ENCODE measurements at places on chromosomes 3 and 15.

DNA sequence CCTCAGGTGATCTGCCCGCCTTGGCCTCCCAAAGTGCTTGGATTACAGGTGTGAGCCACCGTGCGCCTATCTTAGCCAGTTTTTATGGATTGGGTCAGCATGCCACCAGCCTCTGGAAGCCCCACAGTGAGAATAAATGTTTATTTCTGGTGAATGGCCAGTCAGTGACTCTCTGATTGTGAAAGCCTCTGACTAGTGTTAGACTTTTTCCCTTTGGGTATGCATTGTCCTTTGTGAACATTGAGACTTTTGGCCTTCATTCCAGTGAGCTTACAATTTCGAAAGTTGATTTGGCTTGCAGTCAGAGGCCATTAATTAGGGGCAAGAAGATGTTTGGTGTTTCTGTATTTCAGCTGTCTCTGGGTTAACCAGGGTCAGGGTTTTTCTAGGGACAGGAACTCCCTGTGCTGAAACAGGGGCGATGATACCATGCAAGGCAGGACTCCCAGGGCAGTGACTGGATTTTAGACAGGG is 274.5 kb upstream of the C2CD4B start:
- DNase-seq = no peak

DNA sequence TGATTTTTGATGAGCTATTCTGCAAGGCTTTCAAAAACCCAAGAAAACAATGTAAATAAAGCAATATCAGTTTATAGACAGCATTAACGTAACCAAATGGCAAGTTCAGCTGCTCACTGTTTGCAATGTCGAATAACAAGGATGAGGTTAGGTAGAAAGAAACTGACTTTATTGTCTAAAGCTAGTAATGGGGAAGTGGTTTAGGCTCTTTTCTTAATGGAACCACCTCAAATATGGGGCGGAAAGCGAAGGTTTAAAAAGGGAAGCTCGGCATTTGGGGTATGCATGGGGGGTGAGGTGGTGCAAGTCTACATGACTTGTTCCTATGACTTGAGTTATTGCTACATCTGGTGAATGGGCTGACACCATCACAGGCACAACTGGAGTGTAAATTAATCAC is 1060.2 kb downstream of the NSUN3 start:
- DNase-seq = no peak

GRCh38 chr15:81024936-81025335 is 24.2 kb downstream of the TLNRD1 start:
- DNase-seq = no peak

- no peak for DNase-seq
These were observed 3.4 kb upstream of the HHLA2 start for GRCh38 chr3:108292905-108293328.

GRCh38 chr3:142844339-142844977 is 44.4 kb downstream of the PCOLCE2 start:
- DNase-seq = no peak

DNA sequence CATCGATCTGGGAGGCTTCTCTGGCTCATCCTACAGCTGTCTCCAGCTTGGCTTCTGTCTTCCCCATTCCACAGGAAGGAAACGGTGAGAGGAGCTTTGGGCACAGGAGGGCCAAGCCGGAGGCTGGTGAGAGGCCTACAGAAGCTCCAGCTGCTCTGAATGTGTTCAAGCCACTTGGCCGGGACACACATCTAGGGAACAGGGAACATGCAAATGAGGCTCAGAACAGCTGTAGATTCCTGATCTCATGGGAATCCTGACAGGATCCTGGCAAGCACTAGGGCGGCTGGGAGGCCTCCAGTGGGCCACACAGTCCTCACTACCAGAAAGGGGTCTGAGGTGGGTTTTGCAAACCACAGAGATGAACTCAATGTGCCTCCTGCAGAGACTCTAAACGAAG is 13.7 kb downstream of the SEMA5B start:
- no peak for DNase-seq

DNA sequence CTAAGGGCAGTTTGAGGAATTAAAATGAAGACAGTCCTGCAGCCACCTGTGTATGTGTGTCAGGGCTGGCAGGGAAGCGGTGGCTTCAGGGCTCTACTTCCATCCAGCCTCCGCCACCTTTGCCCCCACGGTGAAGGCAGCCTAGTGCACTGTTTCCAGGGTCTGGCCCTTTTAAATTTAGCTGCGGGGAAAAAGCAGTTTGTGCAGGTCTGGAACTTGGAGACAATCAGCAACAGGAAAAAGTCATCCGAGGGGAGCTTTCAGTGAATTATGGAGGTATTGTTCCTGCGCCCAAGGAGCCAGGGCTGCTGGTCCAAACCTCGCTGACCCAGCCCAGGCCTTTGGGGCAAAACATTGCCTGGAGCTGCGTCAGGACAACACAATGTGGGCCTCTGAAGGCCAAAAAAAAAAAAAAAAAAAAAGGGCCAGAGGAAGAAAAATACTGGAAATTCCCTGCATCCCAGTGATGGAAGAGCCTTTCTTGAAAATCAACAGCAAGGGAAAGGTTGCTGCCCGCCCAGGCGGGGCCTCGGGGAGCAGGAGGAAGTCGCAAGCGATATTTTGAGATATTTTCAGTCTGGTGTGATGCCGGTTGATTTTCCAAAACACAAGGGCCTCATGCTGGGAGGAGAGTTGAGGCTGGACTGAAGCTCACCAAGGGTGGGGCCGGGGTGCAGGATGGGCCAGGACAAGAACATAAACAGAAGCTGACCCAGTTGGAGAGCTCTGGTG is 25.5 kb upstream of the FGD5 start:
- no peak for DNase-seq

DNA sequence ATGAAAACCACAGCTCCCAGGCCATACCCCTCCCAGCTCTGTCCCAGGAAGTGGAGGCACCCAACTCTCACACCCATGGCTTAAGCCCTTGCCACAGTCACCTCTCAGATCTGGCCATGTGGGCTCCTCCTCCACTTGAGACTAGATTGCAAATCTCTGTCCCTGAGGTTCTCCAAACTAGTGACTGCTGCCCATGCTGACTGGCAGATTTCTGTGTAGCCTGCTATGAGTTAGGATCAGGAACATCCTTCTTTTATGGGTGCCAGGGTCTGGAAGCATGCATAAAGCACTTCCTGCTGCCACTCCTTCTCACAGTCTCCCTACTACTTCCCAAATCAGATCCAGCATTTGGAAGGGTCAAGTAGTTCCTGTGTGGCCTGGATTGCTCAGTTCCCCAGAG is 59.6 kb upstream of the GOLIM4 start:
- no peak for DNase-seq

DNA sequence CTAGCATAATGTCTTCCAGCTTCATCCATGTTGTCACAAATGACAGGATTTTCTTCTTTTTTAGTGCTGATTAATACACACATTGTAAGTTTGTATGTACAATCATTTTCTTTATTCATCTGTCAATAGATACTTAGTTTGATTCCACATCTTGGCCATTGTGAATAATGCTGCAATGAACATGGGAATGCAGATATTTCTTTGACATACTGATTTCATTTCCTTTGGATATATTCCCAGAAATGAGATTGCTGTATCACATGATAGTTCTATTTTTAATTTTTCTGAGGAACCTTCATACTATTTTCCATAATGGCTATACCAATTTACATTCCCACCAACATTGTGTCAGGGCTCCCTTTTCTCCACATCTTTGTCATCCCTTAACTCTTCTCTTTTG is 117.9 kb downstream of the MEIS2 start:
- no peak for DNase-seq

- no peak for DNase-seq
These were observed 97.4 kb downstream of the DTWD1 start for GRCh38 chr15:49718234-49718633.

GRCh38 chr15:57772223-57772957 is 65.9 kb downstream of the POLR2M start:
- DNase-seq = no peak

DNA sequence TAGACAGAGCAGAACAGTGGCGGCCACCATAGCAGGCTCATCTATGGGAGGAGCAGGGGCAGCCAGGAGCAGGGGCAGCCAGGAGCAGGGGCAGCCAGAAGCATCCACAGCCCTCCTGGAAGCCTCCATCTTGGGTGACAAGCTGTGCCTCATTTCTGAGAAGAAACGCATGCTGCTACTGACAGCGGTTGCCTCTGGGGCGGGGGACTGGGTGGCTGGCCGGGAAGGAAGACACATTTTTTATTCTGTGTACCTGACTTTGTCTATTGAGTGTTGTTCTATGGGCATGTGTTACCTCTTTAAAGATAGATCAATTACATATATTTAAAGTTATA is 71.5 kb upstream of the KLF13 start:
- DNase-seq = no peak

DNA sequence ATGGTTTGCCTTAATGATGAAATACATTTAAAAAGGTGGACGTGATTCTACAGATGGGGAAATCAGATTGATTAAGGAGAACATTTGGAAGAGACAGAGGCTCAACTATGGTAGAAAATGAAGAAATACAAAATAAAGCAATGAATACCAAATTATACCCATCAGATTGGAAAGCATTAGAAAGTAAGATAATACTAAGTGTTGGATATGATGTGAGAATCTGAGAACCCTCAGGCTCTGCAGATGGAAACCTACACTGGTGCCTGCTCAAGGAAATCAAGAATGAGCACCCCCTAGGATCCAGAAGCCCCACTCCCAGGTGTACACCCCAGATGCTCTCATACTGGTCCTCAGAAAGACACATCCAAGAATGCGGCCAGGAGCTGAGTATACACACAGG is 4.6 kb downstream of the FAM174B start:
- no peak for DNase-seq

All from T-cell (primary cell).